ENCODE measurements at places on chromosomes 11 and 22.
A peak's percentile ranks its signal among the peaks of the same experiment; 100 is the strongest.

- no peak for DNase-seq
Measured at GRCh38 chr11:61532134-61533038, 23.8 kb downstream of the LRRC10B start.

DNA sequence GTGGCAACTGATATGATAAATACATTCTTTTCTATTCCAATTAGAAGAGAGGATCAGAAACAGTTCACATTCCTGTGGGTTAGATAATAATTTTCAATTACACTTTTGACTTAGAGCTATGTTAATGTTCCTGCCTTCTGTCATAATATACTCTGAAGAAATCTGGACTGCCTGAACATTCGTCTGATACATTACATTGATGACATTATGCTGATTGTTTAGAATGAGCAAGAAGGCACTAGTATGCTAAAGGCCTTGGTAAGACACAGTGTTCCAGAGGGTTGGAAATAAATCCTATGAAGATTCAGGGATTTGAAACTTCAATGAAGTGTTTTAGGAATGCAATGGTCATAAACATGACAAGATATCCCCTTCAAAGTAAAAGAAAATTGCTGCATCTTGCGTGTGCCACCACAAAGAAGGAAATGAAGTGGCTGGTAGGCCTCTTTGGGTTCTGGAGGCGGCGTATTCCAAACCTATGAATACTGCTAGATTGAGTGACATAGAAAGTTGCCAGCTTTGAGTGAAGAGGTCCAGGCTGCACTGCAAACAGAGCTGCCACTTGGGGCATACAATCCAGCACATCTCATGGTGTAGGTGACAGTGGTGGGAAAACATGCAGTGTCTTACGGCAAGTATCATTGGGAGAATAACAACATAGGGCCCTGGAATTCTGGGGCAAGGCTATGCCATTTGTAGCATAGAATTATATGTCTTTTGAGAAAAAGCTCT is 21.2 kb upstream of the PDE3B start:
- no peak for DNase-seq

DNA sequence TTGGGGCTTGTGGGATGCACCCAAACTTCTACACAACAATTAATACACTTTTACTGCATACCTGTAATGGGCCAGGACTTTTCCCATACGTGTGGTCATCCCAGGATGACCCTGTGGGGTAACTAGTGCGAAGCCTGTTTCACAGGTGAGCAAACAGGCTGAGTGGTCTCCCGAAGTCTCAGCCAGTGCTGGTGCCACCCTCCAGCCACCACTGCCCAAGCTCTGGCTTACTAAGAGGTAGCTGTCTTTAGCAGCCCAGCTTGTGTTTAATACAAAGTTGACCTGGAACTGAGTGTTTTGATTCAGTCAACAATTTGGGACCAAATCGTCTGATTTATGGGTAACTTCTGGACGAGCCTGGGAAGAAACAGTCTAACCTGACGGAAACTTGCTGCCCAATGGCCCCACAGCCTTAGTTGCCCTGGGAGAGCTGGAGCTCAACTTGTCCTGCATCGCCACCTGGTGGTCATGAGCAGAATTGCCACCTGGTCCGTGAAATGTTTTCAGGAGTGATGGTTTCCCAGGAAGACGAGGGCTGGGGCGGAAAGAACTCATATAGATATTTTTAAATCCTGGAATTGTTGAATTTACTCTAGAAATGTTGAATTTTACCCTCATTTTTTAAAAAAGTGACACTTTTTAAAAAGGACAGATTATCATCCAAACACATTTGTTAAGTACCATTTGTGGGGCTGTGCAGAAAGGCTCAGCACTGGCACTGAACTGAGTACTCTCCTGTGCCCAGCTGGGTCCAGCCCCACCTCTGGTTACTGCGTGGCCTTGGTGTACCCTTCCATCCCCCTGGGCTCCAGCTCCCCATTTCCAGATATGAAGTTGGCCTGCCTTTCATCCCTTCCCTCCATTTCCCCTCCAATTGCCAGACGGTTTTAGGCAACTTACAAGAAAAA is 95.5 kb upstream of the PARVA start:
- DNase-seq: peak; percentile 42

DNA sequence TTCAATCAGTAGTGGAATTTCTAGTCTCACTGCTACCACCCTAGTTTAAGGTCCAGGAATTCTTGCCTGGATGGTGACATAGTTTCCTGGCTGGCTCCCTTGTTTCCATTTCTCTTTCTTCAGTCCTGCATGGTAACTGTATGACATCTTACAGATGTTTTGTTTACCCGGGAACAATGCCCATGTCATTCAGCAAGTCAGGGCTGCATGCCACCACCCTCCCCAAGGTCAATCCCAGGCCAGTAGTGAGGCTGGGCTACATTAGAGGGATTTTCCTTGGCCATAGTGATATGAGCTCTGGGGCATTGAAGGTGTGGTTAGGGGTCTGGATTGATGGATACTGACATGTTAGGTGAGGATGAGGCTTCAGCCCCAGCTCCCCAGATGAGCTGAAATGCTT is 114.9 kb upstream of the E2F8 start:
- no peak for DNase-seq

DNA sequence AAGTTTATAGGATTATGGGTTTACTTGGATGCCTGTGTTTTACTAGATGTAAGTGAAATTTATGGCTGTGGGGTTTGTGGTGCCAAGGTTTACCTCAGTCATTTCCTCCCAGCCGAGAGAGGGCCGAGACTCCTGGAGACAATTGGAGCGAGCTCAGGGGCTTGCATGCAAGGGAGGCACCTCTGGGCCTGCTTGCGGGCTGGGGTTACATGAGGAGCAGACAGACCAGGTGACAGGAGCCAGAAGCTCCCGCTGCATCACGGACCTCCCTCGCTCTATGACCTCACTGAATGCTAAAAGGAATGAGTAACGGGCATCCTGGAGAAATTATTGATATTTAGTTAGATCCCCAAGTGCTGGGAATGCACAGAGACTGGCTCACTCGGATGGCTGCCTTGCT is 275.2 kb upstream of the KIRREL3 start:
- DNase-seq: no peak

- no peak for DNase-seq
Measured at GRCh38 chr11:113481672-113482071, 6.5 kb upstream of the DRD2 start.

- DNase-seq: no peak
Measured at GRCh38 chr22:43723816-43724215, 88.3 kb downstream of the EFCAB6 start.

GRCh38 chr11:12818333-12819015 is 144.3 kb downstream of the TEAD1 start:
- no peak for DNase-seq

- DNase-seq: no peak
Measured at GRCh38 chr11:9210224-9210921, 54.8 kb downstream of the DENND5A start.

DNA sequence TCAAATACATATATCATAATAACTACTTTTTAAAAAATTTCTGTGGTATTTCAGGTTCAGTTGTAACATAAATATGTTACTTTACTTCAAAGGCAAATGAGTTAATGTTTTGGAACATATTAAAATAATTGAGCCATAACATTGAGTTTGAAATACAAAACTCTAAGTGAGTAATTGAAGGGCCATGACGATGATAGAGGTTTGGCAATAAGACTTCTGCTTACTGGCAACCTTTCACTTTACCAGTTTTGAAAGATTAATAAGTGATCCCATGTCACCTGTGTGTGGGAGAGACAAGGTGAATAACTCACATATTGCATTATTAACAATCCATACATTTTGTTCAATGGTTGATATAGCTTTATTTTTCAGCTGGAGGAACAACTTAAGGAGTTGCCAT is 144.4 kb downstream of the GRIA4 start:
- no peak for DNase-seq

DNA sequence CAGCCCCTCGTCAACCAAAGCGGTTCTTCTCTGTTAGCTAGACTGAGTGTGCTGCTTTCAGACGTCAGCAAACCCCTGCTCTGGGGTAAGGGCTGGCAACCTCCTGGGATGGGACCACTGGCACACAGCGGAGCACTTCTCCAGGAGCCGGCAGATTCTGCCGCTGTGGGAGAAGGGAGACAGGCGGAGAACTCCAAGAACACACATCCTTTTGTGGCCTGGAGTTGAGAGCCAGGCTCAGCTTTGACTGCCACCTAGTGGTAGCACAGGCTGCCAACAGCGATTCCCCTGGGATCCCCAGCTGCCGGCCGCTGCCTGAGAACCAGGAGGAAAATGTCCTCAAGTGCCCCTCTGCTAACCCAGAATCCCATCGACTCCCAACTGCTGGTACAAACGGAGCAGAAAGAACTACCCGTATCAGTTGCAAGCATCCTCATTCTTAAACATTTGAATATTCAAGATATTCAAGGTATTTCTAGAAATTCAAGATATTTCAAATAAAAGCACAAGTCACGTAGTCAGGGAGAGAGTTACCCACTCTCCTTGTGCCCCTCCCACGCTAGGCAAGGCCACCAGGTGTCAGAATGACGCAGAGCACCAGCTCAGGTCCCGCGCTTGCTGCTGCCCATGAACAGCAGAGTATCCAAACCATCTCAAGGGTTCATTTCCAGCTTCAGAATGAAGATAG is 4.9 kb downstream of the LTO1 start:
- peak; percentile 90 for DNase-seq

- no peak for DNase-seq
Measured at GRCh38 chr11:65615950-65616574, 486 bp downstream of the PCNX3 start.

DNA sequence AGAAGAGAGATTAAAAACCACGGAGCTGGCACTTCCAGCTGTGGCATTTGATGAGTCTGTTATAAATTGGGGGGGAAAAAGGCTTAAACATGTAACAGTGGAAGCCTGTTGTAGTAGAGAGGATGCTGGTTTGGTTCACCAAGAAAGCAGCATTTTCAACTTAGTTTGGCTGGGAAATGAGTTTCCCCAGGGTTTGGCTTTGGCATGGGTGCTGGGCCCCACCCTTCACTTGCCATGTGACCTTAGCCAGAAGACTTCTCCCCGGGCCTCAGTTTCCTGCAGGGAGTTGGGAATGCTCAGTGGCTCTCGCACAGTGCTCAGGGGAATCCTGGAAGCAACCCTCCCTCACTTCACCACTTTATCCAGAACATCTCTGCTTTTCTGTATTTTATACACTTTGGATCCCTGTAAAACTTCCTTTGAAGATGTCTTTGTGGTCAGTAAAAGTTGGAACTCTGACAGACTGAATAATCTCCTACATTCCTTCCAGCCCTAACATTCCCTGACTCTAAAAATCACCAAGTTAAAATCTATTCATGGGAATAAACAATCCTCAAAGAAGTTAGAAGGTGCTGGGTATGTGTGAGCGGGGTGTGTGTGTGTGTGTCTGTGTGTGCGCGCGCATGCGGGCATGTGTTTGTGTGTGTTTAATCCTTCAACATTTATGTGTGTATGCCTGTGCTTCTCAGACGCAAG is 166.0 kb downstream of the TENM4 start:
- DNase-seq: no peak

DNA sequence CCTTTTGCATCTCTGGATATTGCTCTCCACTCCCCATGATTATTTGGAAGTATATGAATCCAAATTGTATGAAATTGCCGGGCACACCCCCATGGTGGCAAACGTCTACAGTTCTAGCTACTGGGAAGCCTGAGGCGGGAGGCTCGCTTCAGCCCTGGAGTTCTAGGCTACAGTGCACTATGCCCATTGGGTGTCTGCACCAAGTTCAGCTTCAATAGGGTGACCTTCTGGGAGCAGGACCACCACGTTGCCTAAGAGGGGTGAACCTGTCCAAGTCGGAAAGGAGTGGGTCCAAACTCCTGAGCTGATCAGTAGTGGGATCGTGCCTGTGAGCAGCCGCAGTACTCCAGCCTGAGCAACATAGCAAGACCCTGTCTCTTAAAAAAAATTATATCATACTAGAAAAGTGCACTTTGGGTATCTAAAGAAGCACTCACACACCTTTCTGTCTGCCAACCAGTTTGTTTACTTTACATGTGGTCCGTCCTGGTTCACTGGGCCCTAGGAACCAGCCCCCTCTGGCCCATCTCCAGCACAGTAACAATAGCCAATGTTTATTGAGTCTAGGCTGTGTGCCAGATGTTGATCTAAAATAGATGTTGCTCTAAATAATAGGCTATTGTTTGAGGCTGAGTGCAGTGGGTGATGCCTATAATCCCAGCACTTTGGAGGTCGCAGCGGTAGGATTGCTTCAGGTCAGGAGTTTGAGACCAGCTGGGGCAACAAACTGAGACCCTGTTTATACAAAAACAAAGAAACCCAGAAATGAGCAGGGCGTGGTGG is 16.4 kb upstream of the KAT5 start:
- no peak for DNase-seq

GRCh38 chr11:61480994-61481335 is 27.6 kb upstream of the LRRC10B start:
- DNase-seq: no peak

GRCh38 chr11:118145285-118146227 is 7.1 kb downstream of the SCN4B start:
- DNase-seq: peak; percentile 78

DNA sequence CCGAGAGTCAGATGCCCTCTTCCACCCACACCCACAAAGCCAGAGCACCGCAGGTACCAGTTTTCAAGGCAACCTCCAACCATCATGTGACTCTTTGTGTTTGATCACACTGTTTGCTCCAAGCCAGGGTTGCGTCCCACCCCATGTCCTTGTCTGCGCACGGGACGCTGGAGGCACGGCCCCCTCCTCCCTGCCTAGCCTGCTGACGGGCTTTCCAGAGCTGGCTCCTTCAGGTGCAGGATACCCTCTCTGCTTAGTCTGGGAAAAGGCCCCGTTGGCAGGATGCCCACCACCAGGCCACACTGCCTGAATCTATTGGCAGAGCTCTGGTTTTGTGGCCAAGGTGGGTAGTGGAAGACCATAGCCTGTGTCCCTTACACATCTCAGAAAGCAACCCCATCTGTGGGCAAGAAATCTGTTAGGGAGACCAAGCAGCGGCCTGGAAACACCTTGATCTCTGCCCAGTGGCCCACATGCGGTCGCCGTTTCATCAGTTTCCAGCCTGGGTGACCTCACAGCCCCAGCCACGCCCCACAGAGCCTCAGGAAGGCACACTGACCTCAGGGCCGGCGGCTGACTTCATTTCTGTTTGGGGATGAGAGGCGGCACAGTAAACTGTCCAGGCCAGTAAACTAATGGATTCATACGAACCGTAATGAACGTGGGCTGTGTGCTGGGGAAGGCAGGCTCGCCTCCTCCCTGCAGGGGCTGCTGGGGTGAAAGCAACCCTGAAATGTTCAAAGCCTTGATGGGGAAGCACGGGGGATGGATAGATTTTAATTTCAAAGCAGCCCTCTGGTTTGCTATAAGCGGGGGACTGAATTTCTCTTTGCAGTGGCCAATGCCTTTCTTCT is 25.8 kb downstream of the CDPF1 start:
- DNase-seq: no peak

- DNase-seq: no peak
Measured at GRCh38 chr11:61477727-61478148, 30.8 kb upstream of the LRRC10B start.

GRCh38 chr11:58006940-58007339 is 16.7 kb upstream of the OR9Q1 start:
- DNase-seq: no peak

DNA sequence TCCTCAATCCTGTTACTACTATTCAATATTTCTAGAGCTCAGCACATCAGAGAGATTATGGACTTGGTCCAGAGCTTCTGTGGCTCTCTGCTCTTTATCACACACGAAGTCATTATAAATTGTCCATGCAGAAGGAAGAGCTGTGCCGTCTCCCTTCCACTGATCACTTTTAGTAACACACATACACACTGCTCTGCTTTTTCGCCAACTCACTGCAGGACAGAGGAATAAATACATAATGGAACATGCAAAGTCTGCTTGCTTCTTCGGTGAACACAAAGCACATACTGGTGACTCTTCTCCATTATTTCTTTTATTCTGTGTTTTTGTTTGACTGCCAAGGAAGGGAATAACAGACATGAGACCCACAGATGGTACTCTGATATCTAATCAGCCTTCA is 1000.0 kb upstream of the TENM4 start:
- no peak for DNase-seq

All from substantia nigra (tissue), 51 donors.